ENCODE measurements at places on chromosomes 13 and 19.

GRCh38 chr19:7888145-7888825 is at the start of gene LRRC8E:
Gene LRRC8E, plus strand, starts transcription at chr19:7888510. Its CDS starts 7,094 bp downstream, at chr19:7895604.
- peak; percentile 48 for DNase-seq

- no peak for DNase-seq
Measured at GRCh38 chr19:21581646-21582240, 76.3 kb downstream of the ZNF429 start.

- DNase-seq = no peak
Measured at GRCh38 chr13:64311112-64311511, 2895.5 kb upstream of the PCDH20 start.

DNA sequence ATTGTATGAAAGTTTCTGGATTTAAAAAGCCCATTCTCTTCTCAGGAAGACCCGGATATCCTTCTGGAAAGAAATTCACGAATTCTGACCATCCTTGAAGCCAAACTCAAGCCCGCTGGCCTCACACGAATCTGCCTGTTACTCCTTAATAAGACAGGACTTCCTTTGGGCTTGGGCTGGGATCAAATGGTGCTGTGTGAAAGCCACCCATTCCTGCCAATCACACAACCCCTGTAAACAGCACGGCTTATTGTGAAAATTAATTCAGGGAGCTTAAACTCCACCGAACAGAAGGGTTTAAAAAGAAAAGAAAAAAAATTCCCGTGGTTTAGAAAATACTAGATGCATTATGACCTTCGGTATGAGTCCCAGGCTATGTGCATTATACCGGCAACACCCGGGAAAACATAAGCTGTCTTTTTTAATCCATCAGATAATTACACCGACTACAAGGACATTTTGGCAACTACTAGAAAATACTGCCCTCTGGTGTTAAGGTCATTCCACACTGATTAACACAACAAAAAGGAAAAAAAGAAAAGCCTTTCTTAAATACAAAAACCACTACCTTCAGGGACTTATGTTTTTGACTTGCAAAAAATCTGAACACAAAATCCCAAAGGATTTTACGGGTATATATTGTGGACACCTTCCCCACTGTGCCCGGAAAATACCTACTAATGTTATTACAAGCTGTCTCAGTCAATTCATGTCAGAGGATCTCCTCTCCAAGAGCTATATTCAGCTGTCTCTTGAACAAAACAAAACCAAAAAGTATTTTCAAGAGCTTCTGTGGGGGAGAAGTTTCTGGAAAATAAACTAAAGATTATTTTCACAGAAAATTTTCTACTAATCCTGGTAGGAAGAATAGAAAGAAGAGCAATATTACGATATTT is 76.0 kb upstream of the LSM14A start:
- no peak for DNase-seq

- DNase-seq = peak; percentile 51
Measured at GRCh38 chr19:12833738-12834565, 427 bp downstream of the RTBDN start.

DNA sequence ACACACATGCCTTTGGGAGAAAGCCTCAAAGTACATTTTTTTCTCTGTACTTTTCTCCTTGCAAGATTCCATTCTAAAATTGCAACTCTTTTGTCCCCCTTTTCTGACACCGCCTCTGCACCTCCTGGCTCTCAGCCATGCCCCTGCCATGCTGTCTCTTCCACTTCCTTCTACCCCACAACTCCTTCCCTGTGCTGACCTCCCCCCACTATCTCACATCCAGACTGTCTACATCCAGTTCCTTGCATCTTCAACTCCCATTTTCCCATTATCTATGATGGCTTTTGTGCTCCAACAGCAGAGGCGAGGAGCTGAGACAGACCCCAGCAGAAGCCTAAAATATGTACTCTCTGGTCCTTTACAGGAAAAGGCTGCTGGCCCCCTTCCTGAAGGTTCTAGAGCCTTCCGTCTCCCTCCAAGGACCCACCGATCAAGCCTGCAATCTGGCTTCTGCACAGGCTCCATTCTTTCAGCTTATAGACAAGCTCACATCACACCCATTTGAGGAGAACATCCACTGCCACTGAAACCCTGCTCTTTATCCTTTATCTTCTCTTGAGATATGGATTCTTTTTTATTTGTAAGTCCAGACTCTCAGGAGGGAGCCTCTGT is 50.2 kb downstream of the RFX2 start:
- no peak for DNase-seq

DNA sequence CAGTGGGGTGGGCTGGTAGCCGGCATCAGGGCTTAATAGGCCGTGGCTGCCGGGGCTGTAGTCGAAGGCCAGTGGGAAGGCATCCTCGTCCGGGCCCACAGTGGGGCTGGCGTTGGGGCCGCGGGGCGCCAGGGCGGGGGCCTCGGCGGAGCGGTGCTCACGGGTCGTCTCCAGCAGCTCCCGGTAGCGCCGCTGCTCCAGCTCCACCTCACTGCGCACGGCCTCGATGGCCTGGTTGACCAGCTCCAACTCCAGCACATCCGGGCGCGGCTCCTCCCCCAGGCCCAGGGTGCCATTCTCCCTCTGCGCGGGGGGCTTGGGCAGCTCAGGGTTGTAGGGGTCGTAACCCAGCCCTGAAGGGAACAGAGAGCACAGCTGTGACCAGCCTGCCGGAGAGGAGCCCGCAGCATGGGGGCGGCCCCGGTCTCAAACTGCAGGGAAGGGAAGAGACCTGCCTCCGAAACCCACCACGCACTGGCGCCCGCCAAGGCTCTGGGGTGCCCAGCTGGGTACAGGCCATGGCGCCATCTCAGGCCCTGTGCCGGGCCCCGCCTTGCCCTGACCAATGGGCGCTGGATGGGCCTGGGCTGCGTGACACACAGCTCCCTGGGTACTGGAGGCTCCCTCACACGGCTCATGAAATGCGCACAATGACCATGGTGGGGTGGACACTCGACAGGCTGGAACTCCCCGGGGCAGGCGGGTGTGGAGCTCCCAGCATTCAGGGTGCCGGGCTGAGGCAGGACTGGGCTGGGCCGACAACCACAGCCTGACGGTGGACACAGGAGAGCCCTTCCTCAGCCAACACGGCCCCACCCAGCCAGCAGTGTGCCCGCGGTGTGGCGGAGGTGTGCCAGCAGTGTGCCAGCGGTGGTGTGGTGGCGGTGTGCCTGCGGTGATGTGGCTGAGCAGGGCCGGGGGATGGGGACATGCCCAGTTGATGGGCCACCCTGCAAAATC is 16.5 kb upstream of the ATP8B3 start:
- no peak for DNase-seq

DNA sequence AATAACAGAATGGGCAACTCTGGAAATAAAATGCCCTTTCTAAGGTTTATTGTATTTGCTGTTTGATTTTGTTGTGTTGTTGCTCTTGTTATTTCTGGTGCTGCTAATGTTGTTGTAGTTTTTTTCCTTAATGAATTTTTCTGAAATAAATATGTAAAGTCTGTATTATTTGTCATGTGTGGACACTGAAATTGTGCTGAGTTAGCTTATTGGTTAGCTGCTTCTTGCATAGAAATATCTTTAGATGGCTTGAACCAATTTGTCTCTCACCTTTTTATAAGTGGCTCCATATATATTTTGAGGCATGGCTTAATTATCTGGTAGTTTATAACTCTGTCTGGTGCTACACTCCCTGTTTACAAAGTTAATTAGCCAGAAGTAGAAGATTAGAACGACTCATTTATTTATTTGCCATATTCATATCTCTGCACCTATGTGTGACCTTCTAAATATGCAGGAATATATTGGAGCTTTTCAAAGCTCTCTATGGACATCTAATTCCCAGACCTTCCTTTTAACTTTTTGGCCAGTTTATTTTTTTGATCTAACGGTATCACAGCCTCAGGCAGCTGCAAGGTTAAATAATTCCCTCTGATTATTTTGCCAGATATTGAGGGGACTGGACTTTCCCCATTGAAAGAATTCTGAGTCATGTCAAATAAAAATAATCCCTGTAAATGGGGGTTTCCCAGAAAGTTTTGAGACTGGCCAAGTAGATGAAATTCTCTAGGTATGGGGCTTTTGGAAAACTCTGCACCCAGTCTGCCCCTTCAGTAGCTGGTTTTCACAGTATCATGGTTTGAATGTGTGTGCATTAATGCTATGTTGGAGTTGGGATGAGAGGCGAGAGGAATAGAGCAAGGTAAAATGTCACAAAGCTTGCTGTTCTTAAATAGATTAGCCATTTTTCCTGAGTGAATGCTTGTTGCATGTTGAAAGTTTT is 1331.7 kb upstream of the MIR17HG start:
- no peak for DNase-seq

DNA sequence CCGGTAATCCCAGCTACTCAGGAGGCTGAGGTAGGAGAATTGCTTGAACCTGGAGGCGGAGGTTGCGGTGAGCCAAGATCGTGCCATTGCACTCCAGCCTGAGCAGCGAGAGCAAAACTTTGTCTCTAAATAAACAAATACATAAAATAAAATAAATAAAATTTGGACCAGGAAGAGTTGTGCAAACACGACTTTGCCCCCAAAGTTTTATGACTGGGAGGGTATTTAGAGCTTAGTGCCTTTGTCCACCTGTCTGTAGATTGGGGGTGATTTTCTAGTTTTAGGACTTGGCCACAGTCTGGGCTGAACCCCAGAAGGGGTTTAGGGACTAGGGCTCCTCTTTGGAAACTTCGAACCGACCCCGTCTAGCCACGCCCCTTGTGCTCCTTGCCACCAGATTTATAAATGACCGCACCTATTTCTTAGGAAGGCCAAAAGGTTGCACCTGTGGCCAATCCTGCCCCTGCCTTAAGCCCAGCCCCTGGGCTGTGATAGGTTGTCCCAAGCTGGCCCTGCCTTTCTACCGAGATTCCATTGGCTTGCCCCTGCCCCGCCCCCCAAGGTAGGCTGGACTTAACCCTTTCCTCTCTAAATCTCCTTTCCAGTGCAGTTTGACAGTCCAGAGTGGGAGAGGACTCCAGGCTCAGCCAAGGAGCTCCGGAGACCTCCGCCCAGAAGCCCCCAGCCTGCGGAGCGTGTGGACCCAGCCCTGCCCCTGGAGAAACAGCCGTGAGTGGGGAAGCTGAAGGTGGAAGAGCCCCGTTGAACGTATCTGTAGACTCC is 5.3 kb downstream of the SHD start:
- no peak for DNase-seq

DNA sequence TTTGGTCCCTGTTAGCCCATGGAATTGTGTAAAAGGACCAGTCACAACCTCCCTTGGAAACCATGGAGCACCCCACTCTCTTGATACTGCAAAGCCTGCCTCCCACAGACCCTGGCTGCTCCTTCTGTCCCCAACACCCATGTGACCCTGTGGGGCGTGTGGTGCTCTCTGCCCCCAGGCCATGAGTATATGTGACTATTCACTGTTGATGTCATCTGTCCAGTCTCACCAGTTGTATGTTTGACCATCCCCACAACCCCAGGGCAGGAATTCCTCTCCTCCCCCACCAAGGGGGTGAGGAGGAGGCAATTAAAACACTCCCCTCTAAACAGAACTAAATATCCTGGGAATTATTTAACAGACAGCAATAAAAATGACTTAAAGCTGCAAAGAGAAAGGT is 35.2 kb downstream of the KCTD15 start:
- no peak for DNase-seq

DNA sequence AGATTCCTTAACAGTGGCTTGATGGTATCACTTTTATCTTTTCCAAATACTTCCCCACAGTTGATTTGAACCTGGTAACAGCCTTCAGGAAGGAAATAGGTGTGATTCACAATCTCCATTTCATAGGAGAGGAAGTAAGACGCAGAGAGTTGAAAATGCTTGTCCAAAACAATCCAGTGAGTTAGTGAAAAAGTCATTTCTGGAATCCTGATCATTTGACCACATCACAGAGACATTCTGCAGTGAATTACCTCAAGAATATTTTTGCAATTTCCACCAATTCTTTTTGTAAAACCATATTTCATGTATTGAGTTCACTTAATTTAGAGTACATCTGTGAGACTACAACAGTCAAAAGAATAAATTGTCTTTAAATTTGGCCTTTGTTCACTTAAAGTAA is 292.8 kb downstream of the DCLK1 start:
- DNase-seq = no peak

DNA sequence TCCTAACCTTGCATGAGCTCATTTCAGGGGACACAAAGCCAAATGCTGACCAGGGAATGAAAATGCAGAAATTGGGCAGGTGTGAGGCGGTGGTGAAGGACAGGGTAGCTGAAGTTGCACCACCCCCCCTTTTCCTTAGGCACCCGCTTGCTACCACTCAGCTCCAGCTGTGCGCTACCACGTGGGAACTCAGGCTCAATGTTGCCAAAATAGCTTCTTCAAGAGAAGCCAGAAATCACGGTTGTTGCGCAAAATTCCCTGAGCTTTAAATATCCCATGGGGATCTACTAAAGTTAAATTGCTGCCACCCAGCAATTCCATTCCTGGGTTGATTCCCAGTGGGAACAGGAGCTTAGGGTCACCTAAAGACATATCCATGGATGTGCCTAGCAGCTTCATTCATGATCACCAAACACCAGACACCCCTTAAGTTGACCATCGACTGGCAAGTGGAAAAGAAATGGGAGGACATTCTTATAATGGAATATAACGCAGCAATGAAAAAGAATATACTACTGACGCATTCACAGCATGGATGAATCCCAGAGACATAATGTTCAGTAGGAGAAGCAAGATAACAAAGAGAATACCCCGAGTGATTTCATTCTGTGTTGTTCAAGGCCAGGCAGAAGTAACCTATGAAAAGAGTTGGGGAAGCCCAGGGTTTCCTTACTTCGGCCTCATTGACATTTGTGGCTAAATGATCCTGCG is 12.8 kb upstream of the ADGRL1 start:
- DNase-seq = no peak

GRCh38 chr19:10137751-10138682 is 18.3 kb upstream of the EIF3G start:
- DNase-seq = no peak

- DNase-seq = no peak
Measured at GRCh38 chr13:30807392-30807791, 72.0 kb downstream of the ALOX5AP start.

DNA sequence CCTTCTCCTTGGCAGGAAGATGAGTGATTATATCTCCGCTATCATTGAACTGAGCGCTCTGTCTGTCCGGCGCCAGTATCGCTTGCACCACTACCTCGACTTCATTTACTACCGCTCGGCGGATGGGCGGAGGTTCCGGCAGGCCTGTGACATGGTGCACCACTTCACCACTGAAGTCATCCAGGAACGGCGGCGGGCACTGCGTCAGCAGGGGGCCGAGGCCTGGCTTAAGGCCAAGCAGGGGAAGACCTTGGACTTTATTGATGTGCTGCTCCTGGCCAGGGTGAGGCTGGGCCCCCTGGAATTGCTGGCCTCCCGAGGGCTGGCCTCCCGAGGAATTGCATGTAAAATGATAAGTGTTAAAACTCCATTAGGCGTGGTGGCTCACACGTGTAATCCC is 32.1 kb downstream of the CYP4F22 start:
- no peak for DNase-seq

DNA sequence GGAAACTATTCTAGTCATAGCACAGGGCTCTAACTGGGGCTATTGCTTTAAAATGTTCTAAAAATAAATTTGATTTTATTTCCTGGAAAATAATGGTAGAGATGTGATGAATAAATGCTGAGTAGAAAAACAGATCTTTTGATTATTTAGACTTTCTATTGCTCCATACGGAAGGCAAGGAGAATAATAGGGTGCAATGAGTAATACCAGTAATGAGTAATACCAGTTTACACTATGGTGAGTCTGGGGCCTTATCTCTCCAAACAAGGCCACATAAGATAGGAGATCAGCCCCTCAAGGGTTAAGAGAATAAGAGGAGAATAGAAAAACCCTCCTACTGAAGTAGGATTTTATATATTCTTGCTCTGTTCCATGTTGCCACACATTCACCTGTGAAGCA is 390.4 kb downstream of the KLF5 start:
- no peak for DNase-seq

- DNase-seq = no peak
Measured at GRCh38 chr13:108005231-108005630, 210.1 kb downstream of the LIG4 start.
